Left hindlimb (tissue), 1 donor: ENCODE measurements at places on chromosomes 6 and 20.
A peak's percentile ranks its signal among the peaks of the same experiment; 100 is the strongest.

DNA sequence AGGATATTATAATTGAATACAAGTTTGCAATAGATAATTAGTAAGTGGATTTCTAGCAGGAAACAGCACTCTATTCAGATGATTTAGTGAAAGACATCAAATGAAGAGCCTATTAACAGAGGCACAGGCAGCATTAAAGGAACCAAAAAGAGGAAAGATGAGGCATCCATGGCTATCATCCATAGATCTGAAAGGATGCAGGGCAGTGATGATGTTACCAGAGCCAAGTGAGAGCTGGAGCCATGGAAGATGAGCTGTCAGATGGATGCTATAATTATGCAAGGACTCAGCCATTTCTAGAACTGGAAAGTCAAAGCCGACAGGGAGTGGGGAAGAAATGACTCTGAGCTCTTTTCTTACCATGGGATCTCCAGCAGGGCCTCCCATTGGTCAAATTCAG is 66.8 kb upstream of the ANKEF1 start:
- DNase-seq, result no peak

DNA sequence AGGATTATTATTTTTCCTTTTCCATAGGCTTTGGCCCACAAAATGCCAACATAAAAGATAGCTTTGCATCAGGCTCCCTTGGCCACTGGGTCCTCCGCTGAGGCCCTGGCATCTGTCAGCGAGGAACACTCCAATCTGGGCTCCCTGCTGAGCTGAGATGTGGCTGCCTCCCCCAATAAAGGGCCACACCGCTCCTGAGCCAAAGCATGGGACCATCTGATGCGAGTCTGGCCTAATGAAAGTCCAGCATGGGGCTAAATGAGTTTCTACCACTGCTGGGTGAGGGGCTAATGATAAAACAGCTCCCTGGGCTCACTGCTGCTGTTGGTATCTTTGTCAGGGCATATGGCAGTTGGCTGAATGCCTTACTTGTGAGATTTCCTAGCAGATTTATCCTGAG is 817.5 kb upstream of the SLC35B3 start:
- no peak for DNase-seq

GRCh38 chr6:40807484-40807883 is 220.3 kb upstream of the LRFN2 start:
- DNase-seq, result no peak

DNA sequence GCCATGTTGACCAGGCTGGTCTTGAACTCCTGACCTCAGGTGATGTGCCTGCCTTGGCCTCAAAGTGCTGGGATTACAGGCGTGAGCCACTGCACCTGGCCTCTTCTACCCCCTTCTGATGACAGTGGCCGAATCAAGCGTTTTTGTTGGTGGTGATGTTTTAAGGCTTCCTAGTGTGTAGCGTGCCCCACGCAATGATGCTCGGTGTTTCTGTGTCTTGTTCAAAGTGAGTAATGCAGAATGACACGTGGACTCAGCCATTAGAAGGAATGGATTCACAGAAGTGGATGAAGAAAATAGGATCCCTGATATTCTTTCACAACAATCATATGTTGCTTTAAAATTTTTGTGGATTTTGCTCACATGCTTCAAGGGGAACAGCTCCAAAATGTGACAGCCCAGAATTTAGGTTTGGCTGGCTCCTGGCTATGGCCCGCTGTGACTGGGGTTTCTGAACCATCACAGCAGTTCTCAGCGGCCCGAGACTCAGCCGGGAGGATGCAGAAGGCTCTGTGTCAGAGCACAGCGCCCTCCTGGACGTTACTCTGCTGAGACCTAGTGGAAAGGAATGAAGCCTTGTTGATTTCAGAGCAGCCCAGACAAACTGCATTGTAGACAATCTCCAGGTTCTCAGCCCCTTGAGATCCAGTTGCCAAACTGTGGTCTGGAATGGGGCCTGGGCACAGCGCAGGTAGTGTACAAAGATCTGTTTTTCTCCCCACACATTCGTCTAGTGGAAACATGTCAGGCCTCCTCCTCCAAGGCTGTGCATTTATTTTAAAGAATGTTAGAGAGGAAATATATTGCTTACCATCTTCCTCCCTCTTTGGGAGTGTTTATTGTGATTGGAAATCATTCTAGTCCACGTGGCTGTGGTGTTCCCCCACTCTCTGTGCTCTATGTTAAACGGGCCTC is 57.6 kb upstream of the TIAM2 start:
- peak; percentile 45 for DNase-seq

- DNase-seq, result no peak
Measured at GRCh38 chr6:142925575-142926110, 19.3 kb downstream of the HIVEP2 start.

DNA sequence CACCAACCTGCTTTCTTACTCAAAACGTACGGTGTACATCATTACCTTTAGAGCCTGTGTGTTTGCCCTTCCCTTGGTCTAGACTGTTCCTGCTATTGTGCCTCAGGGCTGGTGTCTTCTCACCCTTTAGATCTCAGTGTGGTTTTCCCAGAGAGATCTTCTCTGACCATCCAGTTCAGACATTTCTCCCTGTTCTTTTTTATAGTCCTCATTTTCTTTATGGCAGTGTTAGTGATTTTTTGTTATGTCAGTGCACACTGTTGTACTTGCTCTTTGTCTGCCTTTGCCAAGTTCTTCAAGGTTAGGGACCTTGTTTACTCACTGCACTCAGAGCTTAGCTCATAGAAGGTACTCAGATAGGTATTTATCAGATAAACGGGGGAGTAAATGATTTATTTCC is 82.8 kb downstream of the ATRN start:
- DNase-seq, result no peak

GRCh38 chr6:148441454-148441911 is 98.8 kb downstream of the SASH1 start:
- no peak for DNase-seq

DNA sequence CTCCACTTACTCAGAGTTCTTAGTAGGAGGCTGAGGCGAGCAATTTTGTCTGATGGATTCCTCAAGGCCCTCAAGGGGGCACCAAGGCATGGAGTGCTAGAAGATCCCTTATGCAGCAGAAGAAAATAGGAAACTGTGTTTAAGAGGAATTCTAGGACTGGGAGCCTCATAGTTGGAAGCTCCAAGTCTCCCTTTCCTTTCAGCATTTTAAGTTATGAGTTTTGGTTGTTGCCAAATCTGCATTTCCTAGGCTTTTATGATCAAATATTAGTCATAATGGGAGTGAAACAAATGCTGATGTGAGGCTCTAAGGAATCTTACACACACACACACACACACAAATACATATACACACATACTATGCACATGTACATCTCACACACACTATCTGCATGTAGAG is 714.0 kb downstream of the UTRN start:
- DNase-seq, result no peak

- no peak for DNase-seq
Measured at GRCh38 chr6:101150226-101150625, 243.3 kb upstream of the GRIK2 start.

DNA sequence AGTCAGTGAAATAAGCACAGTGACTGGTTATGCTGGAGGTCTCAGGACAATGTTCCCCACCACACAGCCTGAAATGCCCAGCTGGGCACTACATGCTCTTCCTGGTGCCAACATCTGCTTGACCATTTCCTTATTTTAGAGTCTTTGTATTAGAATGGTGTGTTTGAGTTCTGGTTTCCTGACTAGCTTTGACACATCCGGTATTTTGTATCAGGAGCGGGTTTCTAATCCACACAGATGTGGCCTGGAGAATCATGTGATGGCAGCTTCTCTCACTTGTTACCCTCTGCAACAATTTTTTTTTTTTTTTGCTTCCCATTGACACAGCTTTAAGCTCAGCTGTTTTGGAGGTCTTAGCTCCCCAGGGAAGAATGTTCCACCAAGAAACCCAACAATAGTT is 164.5 kb upstream of the CST7 start:
- DNase-seq, result peak; percentile 8

DNA sequence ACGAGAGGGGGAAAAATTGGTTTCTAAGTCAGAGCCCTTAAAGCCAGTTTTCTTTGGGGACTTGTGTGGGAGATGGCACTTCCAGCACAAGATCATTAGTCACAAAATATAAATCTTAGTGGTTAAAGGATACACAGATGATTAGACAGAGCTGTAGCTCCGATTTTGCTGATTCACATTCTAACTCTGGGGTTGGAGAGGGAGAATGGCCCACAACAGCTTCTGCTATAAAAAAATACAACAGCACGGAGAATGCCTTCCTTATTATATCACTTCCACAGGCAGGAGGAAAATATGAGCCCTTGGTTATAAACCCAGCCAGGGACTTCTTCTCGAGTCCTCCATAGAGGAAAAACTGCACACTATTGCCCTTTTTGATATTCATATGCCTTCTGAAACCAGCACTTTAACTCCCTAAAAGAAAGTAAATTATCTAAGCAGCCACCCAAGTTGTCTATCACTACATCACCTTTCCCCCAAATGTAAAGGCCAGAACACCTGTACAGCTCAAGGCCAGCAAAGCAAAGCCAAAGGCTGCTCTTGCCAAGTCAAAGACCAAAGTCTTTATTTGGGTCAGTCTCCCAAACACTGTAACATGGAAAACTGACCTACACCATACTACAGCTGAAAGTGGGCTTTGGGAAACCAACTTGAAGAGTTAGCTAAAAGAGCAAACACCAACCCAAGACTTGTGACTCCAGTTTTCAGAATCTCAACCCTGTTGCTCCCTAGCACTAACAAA is 10.4 kb downstream of the MRPL14 start:
- no peak for DNase-seq

DNA sequence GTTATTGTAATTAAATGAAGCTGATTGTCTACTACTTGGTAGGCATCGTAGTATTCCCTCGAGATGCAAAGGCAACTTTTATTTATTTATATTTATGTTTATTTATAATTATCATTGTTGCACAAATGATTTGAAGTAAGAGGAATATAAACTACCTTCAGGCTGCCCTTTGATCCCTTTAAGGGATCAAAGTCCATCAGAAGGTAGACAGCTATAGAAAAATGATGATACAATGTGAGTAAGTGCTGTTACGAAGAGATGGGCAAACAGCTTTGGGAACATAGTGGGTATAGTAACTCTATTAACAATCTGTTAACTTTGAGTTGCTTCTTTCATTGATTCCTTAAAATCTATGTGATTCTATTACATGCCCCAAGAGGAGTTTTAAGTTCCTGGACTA is 512.8 kb upstream of the CITED2 start:
- no peak for DNase-seq

DNA sequence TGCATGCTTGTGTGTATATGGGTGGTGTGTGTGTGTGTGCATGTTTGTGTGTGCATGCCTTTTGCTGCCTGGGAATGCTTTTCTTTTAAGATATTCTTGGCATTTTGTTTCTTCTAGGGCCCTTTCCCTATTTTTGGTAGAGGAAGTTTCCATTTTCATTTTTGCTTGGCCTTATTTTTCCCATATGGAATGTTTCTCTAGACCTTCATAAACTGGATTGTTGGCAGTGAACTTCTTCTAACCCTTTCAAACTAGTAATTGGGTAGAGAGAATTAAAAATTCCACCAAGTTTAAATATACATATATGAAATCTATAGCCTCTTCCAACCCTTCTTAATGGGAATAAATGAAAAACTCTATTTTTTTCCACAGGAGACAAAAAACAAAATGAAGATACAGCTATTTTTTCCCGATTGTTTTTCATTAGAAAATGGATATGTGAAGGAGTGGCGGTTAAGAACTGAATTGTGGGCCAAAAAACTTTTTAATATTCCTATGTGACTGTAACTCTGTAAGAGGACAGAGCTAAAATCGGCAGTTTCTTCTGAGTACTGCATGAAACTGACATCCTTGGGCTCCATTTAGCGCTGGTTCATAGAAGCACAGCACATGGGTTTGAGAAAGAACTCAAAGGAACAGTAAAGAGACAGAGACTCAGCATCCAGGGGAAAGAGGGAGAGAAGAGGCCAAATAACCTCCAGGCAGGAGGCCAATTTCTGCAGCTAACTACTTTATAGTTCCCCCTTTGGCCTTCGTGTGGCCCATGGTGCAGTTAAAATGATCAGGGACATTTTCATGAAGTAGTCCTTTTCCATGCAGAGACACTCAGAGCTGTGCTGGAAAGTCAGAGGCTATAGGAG is 102.1 kb downstream of the TMEM170B start:
- DNase-seq, result peak; percentile 47

GRCh38 chr6:34011264-34011663 is 134.6 kb downstream of the GRM4 start:
- DNase-seq, result no peak

- no peak for DNase-seq
Measured at GRCh38 chr20:10560686-10561085, 113.1 kb downstream of the JAG1 start.

- DNase-seq, result no peak
Measured at GRCh38 chr6:100353276-100354015, 111.3 kb downstream of the SIM1 start.

DNA sequence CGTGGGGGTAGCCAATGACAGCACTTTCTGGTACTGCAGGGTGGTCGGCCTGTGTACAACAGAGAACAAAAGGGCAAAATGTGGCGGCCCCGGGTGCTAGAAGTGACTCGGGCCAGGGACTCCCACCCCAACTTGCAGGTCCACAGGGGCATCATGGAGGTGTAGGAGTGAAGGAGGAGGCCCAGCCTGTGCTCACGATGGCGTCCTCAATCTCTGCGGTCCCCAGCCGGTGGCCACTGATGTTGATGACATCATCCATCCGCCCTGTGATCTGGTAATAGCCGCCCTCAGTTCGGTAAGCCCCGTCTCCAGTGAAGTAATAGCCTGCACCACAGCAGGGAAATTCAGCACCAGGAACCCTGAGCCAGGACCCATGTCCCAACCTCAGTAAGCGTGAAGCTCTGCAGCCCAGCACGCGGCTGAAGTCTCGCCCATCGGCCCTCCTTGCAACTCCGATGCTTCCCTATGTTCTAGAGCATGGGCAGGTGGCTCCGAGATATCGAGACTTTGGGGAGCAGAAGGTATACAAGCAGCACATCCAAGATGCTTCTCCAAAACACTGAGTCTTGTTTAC is 20.2 kb upstream of the APMAP start:
- DNase-seq, result peak; percentile 17

DNA sequence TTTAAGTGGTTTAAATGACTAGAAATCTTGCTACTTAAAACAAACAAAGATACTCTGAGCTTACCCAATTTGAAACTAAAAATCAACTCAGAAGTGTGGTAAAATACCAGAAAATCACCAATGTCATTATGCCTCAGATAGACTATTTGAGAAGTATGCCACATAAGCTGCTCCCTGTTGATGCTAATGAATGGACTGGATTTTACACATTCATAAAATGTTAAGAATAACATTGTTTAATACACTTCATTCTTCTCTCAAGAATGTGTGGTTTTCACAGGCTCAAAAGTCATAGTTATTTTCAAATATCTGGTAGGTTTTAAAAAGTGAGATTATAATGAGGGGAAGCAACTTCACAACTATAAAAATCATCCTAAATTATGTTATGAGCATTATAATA is 170.6 kb downstream of the TASP1 start:
- no peak for DNase-seq

GRCh38 chr6:26322645-26323482 is 42.1 kb upstream of the BTN3A2 start:
- DNase-seq, result peak; percentile 59

- DNase-seq, result no peak
Measured at GRCh38 chr6:90179190-90180169, 117.2 kb downstream of the BACH2 start.

GRCh38 chr6:43444036-43444435 is 11.3 kb downstream of the DLK2 start:
- DNase-seq, result no peak

- no peak for DNase-seq
Measured at GRCh38 chr6:158853880-158854213, 34.7 kb upstream of the EZR start.

GRCh38 chr6:147395158-147395557 is 113.3 kb upstream of the SAMD5 start:
- DNase-seq, result no peak

- no peak for DNase-seq
Measured at GRCh38 chr6:148814082-148814790, 67.4 kb downstream of the UST start.

- no peak for DNase-seq
Measured at GRCh38 chr6:133313068-133313467, 71.9 kb downstream of the EYA4 start.
